ENCODE measurements at places on chromosomes 16 and 17.
A peak's percentile ranks its signal among the peaks of the same experiment; 100 is the strongest.

DNA sequence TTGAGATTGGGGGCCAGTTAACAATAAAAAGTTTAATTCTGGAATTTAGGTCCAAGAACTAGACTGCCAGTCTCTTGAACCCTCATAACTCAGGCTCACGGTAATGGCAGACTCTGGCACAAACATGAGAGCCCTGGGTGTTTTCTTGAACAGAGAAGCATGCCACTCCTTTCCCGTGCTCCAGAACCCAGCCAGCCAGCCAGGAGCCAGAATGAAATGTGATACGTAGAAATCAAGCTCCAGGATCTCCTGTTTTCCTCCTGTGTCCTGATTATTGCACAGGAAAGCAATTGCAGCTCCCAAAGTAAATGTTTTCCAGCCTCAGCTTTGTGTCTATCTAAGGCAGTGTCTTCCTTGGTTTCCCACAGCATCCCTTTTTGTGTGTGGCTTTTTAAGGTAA is 46.2 kb upstream of the NOL11 start:
- DNase-seq: no peak

GRCh38 chr16:58451945-58452401 is 48.0 kb upstream of the NDRG4 start:
- DNase-seq: no peak

- no peak for DNase-seq
Measured at GRCh38 chr16:65579050-65579449, 457.2 kb upstream of the CDH11 start.

DNA sequence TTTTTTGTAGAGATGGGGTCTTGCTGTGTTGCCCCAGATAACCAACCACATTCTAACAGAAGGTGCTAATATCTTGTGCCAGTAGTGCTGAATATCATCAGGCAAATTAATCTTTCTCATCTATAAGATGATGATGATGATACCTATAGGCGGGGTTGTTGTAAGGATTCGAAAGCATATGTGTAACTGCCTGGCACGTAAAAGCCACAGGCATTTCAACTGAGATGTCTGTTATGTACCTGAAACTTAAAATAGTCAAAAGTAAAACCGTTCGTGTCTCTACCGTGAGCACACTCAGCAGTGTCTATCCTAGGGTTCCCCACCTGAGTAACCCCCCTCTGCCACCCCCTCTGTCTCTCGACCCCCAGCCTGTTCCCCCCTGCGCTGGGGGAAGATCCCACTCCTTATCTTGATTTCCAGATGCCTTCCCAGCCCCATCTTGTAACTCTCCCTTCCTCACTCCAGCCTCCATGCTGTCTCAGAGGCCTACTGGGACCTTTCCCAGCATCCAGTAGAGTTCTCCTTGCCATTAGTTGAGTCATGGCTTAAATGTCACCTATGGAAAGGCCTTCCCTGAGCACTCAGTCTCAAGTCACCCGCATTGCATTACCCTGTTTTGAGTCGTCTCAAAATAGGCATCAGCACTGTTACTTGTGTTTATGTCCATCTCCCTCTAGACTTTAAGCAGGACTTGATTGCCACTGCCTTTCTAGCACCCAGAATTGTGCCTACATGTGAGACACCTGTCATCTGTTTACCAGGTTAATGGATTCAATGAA is 34.1 kb downstream of the CDRT15 start:
- no peak for DNase-seq

DNA sequence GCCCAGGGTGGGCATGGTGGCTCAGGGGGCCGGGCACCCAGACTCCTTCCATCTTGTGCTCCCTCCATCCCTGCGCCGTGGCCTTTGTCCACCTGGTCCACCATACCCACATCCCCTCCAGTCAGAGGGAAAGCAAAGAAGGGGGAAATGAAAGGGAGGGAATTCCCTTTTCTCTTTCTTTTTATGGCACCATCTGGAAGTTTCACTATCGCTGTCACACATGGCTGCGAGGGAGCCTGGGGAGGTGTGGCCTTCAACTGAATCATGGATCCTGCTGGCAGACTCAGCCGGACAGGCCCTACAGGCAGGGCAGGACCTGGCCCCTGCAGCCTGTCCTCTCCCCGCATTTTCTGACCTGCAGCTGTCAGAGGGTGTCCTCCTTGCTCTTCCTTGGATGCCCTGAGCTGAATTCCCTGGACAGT is 6.2 kb downstream of the SLC12A3 start:
- DNase-seq: peak; percentile 41

DNA sequence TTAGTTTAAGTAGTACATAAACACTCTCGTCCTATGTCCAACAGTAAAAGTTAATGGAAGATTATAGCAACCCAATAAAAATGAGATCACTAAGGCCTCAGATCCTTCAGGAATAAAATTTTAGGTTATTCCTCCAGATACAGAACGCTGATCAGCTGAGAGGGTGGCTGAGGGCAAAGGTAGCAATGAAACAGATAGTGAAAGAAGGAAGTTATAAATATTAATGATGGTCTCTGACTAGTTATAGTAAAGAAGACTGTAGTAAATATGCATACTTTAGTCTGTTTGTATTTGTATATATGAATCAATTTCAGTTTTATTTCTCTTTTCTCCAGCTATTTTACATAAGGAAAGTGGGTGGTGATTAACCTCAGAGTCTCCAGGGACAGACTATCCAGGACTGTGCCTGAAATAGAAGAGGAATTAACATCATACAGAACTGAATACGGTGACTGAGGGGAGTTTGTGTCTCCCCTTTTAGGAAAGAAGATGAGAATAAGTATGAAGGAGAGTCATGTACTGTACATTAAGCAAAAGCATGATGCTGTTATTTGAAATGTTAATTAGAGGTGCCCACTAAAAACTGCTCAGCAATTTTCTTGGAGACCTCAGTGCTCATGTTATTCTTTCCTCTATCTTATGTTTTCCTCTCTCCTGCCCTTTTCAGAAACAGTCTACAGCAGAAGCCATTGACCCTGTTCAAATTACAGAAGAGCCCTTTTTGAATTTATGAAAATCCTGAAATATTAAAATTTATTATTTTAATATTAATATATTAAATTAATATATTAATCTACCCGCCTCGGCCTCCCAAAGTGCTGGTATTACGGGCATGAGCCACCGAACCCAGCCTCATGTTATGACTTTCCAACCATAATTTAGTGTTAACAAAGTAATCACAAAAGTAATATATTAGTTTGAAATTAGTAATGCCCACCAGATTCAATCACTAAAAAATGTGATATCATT is 36.5 kb upstream of the DHRS7B start:
- DNase-seq: peak; percentile 72

- DNase-seq: no peak
Measured at GRCh38 chr16:54443352-54443751, 156.8 kb upstream of the IRX3 start.

DNA sequence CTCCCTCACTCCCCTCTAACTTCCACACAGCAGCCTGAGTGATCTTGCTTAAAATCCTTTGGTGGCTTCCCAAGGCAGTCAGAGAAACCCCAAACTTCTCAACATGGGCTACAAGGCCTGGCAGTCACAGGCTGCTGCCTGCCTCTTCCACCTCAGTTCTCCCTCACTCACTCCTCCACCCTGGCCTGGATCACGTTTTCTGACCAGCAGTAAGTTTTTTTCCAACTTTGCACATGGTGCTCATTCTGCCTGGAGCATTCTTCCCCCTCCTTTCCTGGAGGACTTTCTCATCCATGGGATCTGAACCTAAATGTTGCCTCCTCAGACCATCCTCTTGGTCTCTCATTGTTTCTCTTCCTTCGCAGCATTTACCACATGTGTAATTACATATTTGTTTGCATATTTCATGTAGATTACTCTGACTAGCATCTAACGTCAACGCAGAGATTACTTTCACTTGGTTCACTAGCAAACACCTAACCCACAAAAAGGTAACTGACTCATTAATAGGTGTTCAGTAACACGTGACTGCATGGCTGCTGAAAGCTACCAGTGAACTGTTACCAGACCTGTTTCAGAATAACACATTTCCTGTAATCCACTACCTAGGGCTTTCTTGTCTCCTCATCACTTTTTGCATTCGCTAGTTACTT is 17.1 kb downstream of the GNA13 start:
- DNase-seq: peak; percentile 24

- DNase-seq: no peak
Measured at GRCh38 chr17:47785538-47786123, 36.0 kb downstream of the OSBPL7 start.

DNA sequence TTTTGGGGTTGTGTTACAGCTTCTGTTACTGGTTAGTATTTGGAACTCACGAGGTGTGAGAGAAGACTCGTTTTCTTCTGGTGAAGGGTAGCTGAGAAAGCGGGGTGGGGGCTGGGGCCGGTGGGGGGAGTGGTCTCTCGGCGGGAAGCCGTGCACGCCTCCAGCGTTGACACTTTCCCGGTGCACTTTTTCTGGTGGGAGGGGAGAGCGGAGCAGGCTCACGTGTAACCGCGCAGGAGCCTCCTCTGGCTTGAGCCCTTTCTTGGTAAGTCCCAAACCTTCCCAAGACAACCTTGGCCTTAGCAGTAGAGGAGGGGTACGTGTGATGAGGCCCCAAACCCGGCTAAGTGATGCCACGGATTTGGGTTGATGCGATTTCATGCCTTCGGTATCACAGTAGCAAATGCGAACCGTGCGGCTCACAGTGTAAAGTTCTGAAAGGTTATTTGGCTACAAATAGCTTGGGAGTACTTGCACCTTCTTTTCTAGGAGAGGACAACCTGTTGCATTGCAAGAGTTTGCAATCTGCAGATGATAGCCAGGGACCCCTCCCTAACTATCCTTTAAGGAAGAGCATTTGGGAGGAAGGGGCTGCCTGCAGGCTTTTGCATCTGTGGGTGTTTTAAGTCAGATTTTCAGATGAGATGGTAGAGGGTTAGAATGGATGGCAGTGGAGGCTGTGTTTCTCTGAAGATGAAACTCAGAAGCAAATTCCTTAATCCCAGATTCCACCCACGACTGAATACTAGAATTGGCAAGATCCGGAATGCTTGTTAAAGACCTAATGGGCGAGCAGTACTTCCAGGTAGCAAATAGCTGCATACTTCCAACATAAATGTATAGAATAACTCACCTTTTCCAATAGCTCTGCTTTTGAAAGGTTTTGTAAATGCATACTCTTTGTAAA is 1.5 kb downstream of the HLF start:
- DNase-seq: no peak

DNA sequence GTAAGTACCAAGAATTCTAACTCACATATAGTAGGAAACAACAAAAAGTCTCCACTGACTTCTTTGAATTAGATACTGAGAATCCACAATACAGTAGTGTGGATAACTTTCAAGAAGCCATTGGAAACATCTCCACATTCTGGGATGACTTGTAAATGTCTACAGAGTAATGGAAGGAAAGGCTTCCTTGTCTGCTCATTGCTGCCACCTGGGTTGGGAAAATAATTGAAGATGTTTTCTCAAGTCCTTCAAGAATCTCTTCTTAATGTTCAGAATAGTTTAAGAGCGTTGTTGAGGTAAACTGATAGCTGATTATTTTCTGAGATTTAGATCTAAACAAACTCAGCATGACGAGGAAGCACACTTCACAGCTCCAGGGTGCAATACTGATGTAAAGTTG is 14.0 kb downstream of the CPSF4L start:
- peak; percentile 20 for DNase-seq

DNA sequence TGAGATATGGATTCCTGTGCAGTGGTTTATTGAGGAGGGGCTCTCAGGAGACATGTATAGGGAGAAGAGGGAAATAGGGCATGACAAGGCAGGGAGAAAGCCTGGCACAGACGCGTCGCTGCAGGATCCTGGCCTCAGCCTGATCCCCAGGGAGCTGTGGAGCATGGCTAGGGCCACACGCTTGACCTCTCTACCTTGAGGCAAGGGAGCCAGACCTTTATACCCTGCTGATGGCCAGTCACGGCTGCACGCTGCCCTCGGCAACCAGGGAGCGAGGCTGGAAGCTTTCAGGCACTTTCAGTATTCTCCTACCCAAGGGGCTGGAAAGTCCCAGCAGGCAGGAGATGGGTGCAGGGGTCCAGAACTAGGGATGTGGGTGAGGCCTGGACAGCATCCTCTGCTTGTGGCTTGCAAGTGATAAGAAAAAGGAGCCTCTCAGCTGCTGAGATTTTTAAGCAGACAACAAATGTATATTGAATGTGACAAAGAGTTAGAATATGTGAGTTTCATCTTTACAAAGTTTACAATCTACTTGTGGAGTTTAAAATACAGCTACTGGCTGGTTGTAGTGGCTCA is 10.0 kb upstream of the KLHL36 start:
- DNase-seq: no peak

- no peak for DNase-seq
Measured at GRCh38 chr16:48503336-48503735, 106.6 kb downstream of the N4BP1 start.

- DNase-seq: no peak
Measured at GRCh38 chr17:27631411-27631760, 398 bp downstream of the LGALS9 start.

GRCh38 chr17:81200695-81201580 is 21.8 kb downstream of the CEP131 start:
- peak; percentile 83 for DNase-seq

DNA sequence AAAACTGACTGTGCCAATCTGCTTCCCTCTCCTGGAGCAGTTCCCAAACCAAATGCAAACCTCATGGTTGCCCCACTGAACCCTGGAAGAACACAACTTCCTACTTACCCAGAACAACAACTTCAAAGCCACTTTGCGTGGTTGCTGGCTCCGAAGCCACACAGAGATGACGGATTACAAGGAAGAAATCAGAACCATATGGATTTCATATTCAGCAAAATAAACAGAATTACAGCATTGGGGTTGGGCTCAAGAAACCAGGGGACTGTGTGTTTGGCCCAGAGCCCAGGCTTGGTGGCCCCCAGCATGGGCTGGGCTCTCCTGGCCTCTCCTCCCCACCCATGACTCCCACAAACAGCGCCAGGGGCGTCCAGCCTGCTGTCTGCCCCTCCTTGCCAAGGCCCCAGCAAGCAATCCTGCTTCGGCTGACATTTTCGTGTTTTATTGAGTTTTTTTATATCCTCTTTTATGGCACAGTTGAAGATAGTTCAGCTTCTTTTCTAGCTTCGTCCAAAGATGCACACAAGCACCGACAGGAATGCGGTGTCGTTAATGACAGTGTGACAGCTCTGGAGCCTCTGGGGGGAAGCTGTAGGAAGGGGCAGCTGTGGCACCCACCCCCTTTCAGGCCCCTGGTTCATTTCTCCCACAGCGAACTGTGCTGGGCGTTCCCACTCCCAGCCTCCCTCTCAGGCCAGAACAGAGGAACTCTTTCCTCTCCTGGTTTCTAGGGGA is 137.1 kb downstream of the GAS7 start:
- no peak for DNase-seq

Measured in small intestine (tissue), 16 donors.